ENCODE measurements at places on chromosomes 1 and 21.
A peak's percentile ranks its signal among the peaks of the same experiment; 100 is the strongest.

DNA sequence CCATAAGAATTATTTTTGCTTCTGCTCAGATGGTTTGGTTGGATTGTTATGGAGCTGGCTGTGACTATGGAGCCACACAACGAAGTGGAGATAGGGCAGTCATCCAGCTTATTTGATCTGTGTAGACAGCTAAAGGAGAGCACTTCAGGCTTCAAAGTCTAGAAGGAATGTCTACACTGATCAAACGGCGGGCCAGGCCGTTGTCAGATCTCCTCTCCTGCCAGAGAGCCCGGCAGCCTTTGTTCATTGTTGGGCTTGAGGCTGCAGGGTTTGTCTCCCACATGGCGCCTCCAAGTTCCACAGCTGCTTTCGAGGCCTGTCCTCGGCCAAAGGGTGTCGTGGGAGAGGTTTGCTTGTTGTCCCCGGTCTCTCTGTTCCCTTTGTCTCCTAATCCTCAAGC lies 2.8 kb upstream of the STMN1 start:
- no peak for DNase-seq

DNA sequence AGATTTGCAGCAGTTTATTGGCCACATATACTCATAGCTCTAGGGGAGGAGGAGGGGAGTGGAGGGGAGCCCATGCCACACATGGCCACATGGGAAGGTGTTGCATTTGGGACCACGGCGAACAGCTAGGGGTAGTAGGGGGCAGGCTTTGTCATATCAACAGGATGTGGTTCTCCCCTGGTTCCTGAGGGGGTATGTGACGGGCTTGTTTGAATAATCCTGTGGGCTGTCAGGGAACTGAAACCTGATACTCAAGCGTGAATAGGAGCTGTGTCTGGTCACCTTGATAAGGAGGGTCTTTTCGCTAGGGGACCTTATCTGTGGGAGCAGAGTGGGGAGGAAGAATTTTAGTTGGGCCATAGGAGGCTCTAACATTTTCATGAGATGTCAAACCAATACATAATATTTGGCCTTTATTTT lies 264.7 kb downstream of the CTH start:
- no peak for DNase-seq

DNA sequence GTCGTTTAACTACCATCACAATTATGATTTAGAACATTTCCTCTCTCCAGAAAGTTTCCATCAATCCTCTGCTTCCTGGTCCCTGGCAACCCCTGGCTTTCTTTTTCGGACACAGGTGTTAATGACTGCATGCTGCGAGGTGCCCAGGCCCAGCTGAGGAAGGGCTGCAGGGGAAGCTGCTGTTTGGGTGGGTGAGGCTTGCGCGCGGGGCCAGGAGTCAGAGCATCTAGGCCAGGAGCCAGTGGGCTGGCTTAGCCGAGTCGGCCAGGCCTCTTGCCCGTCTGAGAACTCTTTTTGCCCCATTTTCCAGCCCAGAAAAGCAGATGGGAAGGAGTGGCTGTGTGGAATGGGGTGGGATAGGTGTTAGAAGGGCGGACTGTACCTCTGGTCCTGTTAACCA lies 51.5 kb downstream of the NAV1 start:
- DNase-seq = no peak

GRCh38 chr1:6419804-6420453 lies at the start of gene HES2:
HES2 (minus strand) TSS chr1:6419919; CDS start chr1:6419820, 99 bp downstream.
- DNase-seq = no peak

GRCh38 chr1:2009101-2010053 lies 5.8 kb upstream of the CFAP74 start:
- DNase-seq = no peak

- no peak for DNase-seq
Measured at GRCh38 chr1:1082776-1083415, 8.8 kb upstream of the RNF223 start.

DNA sequence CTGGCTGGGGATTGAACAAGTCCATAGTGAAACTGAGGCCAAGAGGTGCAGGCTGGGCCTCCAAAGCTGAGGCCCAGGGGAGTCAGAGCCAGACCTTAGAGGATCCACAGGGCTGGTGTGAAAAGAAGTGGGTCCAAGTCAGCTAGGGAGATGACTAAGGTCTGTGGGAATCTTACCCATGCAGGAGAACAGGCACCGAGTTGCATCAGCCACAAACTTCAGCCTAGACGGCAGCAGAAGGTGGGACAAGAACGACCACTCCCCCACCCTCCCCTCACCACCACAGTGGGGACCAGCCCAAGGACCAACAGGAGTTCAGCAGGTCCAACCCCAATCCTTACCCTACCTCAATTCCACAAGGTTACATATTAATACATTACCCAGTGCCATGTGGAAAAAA lies 282.3 kb downstream of the TTLL7 start:
- DNase-seq = no peak

- DNase-seq = no peak
Measured at GRCh38 chr1:199172171-199173124, 533.6 kb downstream of the PTPRC start.

DNA sequence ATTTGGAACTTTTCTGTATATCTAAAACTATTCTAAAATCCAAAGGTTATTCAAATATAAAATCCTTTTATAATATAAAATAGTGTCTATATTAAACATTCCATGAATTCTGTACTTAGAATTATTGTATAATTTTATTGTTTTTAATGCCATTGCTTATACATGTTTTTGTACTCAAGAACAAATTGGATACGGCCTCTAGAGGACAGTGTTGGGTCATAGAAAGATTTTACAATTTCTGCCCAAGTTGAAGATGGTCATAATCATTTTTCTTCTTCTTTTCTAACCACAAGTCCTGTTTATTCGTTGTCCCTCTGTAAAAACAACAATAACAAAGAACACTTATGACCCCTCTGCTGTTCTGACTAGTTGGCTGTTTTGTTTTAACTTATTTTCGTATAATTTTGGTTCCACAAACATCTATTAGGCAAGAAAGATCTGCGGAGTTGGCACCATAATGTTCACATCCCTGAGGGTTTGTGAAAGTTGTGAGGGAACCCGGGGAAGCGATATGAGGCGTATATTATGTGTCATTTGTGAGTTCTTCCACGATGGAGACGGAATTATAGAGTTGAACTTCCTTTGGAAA lies 75.7 kb upstream of the KIF26B start:
- no peak for DNase-seq

GRCh38 chr1:150876119-150876454 lies 312 bp downstream of the ARNT start:
- DNase-seq = no peak

- no peak for DNase-seq
Measured at GRCh38 chr21:41926117-41926806, 27.6 kb downstream of the C2CD2 start.

DNA sequence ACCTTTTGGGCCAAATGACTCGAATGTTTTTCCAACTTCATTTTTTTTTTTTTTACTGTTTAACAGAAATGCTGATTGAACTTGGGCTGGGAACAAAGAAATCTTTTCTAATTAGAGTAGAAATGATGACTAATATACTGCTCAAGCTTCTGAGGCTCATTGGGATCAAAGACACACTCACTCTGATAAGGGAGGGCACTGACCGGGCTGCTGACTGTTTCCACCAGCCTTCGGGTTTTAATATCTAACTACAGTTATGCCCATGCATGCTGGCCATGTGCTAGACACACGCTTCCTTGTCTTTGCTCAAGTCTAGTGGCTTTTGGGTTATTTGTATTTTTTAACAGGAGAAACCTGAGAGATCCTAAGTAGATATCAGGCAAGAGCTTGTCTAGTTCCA lies 16.8 kb downstream of the ZBTB18 start:
- no peak for DNase-seq

DNA sequence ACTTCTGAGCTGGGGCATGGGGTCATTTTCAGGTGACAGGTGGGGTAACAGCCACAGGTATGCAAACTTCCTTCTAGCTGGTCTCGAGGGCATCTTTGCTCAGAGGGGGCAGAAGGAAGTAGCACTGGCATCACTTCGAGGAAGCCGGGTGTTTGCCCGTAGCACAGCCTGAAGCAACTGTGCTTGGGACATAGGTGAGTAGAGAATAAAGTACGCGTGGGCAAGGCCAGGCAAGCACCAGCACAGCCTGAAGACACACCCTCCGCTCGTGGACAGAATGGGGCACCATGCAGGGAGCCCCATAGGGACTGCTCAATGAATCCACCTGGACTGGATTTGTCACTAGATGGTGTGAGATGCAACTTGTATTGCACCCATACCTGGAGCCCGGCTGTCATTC lies 167.1 kb downstream of the KCNJ6 start:
- no peak for DNase-seq

GRCh38 chr1:116988248-116988647 lies 13.3 kb upstream of the CD101 start:
- no peak for DNase-seq

DNA sequence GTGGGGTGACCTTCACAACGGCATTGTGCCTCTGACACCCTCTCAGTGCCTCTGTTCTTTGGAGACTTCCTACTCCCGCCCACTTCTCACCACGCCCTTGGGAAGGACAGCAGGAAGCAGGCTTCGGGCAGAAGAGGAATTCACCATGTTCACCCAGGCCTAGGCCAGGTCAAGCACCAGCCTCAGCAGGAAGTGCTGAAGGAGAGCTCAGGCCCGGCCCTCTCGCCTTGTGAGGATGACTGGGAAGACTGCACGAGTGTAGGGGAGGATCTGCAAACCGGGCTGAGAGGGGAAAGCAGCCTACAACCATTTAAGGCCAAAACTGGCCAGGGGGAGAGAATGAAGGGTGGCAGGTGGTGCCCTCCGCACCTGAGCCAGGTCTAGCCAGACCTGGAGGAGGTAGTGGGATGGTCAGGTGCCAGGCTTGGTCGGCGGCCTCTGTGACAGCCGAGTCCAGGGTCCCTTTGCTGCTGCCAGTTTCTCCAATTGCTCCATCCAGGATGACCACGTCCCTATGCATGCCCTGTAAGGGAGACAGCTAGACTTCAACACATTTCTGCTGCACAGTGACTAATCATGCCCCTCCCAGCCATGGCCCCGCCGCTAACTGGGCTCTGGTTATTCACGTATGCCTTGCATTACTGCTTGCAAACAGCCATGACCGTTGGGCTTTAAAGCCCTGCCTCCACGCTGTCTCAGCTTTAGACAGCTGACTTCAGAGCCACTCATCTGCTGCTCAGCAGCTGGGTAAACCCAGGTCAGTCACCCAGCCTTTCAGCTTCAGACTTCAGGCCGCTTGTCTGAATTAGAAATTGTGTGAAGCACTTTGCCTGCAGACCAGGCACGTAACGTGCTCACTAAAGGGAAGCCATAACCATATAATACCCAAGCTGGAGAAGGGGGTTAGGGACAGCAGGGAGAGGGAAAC lies 8.9 kb downstream of the MRTO4 start:
- no peak for DNase-seq

- DNase-seq = no peak
Measured at GRCh38 chr1:205703072-205703471, 22.8 kb upstream of the SLC45A3 start.

- peak; percentile 91 for DNase-seq
Measured at GRCh38 chr1:156096640-156097391, 14.6 kb upstream of the MEX3A start.
